Stimulated activated CD4-positive, alpha-beta T cell treated with anti-CD3 and anti-CD28 coated beads, Interleukin-15, amount 100 ng/mL, for 24 hours (primary cell): ENCODE measurements at places on chromosomes 2 and 18.

DNA sequence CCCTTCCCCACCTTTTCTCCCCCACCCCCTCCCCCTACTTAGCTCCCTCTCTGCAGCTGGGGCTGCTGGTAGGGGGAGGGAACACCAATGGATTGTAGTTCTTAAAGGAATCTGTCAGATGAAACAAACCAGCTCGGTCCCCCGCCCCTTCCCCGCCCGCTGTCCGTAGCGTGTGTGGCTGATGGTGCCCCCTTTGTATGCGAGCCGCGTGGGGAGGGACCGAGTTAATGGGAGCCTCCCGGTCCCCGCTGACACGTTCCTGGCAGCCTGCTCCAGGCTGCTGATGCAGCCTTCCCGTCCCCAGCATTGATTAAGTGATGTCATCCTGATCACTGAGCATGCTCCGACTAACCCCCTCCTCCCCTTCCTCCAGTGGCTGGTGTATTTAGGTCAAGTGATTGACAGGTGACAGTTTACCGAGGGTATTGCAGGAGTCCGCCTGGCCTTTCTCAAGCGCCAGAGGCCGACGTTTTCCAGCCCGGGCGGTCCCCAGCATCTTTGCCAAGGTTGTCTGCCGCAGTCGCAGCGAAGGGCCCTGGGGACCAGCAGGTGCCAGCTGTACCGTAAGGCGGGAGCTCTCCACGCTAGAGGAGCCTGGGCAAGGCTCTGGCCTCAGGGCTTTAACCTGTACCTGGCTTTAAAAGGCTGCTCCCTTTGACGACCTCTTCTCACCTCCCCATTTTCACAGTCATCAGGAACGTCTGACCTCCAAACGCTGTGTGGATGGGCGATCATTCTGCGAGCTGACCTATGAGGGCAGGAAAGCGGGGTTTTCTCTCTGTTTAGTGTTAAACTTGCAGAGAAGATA, 1.8 kb downstream of the KIF5C start:
- DNase-seq = peak; percentile 61

GRCh38 chr2:166365803-166366420, 9.8 kb downstream of the SCN9A start:
- DNase-seq = no peak

- no peak for DNase-seq
Observed at GRCh38 chr18:37243741-37244140, 321.9 kb downstream of the CELF4 start.

DNA sequence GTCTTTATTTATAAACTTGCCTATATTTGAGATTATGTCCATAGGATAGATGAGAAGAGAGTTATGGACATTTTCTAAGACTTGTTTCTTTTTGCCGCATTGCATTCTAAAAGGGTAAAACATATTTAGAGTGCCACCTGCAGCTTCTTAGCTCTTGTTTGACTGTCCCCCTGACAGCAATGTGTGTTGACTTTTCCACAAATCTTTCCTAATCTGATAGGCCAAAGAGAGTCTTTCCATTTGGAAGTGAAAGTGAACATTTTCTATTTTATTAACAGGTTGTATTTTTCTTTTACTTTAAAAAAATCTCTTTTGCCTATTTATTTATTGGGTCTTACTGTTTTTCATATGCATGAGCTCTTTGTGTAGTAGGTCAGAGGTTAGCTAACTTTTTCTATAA, 58.4 kb downstream of the FMNL2 start:
- DNase-seq = no peak

DNA sequence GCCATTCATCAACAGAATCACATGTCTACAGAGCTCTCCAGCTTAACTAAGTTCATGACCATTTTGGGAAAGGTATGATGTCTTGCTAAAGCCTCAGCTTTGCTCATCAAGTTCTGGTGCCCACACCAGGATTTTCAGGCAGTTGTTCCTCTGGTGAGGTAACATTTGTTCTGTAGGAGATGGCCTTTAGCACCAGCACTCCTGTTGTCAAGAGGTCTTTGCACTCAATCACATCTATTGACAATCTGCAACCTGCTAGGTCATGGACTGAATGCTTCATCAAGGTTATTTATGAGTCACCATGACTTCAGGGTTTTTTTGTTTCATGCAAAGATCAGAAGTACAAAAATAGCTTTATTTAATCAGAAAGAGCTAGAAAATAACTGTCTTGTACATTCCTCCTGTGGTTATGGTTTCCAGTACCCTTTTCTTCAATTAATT, 36.6 kb upstream of the VIT start:
- no peak for DNase-seq

DNA sequence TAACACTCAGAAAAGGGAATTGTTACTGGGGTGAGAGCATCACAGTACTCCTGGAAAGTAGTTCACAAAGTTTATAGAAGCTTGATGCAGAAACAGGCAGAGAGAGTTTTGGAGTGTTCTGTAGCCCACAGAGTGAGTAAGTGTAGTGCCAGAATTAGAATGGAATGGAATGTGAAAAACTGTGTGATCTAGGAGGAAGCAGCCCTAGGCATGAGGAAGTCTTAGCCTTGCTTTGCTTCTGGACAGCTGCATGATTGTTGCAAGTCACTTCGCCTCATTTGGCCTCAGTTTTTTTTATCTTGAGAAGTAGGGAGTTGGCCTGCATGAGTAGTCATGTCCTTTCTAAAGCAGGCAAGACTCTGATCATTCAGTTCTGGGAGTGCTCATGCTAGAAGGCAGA, 10.9 kb downstream of the SERPINB12 start:
- no peak for DNase-seq

DNA sequence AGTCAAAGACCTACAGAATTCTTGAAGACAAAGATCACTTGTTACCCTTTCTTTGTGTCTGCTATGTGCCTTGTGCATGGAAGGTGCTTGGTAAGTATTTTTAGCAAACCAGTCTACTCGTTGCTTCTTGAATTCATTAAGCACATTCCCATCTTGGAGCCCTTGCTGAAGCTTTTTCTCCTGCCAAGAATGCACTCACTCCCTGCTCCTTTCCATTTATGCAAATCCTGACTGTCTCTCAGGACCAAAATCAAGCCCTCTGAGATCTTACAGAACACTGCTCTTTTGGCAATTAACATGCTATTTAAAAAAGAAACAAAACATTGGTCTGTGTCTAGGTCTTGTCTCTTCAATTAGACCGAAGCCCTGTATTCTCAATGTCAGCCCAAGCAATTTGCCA, 75.8 kb downstream of the CLHC1 start:
- no peak for DNase-seq

GRCh38 chr2:236511266-236511665, 58.4 kb upstream of the ACKR3 start:
- DNase-seq = no peak

DNA sequence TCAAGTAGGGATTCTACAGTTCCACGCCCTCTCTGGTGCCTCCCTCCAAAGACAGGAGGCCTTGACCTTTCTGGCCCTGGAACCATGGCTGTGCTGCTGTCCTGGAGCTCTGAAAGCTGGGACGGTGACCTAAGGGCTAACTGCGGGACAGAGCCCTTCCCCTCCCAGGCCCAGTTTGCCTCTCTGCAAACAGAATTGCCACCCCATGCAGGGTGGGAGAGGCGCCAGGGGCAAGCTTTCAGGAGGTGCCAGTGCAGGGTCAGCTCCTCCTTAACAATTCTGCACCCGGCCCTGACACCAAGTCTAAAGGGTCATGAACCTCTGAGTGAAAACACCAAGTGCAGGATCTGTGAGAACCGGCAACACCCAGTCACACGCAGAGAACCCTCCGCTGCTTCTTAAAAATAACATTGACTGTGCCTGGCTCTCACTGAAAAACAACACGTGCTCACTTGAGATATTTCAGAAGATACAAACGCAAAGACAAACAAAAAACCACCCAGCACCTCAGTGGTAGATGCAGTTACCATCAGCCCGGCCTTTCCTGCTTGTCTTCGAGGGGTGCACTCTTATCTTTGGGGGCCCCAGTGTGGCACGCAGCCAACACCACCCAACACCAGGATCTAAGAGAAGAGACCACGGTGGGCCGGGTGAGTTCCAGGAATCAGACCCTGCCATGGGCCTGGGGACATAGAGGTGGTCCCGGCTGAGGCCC, 1.1 kb upstream of the SNED1 start:
- no peak for DNase-seq

DNA sequence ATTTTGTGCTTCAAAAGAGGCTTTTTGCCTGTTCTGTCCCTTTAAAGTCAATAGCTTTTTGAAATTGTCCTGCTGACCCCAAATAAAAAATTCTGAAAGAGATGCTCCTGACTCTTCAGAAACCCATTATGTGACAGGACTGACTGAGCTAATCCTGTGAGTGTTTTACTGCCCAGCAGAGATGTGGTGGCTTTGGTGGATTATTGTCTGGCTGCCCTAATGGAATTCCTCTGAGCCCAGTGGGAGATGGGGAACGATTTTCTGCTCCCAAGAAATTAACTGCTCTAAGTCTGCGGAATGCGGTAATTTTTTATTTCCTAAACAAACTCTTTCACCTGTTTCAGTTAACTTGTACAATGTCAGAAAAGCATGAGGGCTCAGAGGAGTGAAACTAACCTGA, 258.2 kb downstream of the IKZF2 start:
- no peak for DNase-seq

DNA sequence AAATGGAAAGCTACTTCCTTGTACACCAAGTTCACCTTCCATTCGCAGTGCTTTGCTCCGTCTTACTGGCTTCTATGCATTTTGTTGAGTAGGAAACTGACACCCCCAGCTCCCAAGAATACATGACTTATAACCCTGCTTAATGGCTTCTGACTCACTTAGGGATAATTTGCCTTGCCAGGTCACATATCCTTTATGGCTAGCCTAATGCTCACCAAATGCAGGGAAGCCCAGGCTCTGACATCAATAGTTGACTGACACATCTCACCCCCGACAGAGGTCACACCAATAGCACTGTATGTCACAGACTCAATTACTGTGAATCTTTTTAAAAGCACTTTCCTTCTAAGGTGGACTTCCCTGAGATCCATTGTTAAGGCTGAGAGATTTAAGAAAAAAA, 147.2 kb downstream of the DTNA start:
- no peak for DNase-seq

GRCh38 chr2:16346671-16347070, 319.0 kb downstream of the CYRIA start:
- DNase-seq = no peak

GRCh38 chr18:9394046-9394445, 59.5 kb downstream of the TWSG1 start:
- no peak for DNase-seq

DNA sequence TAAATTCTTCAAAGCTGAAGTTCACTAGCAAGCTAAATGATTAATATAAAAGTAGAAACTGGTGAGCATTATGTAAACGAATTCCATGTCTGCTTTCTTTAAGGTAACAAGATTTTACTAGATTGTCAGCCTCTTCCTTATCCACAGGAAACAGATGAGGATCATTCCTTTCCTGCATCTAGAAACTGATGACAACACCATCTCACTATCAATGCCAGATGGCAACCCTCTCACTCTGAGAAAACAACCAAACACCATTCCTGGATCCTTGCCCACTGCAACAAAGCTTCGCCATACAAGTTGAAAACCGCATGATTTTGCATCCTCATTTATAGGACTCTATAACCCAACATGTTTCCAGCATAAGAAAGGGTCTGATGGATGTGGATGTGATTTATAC, 122.9 kb downstream of the ZNF521 start:
- no peak for DNase-seq

DNA sequence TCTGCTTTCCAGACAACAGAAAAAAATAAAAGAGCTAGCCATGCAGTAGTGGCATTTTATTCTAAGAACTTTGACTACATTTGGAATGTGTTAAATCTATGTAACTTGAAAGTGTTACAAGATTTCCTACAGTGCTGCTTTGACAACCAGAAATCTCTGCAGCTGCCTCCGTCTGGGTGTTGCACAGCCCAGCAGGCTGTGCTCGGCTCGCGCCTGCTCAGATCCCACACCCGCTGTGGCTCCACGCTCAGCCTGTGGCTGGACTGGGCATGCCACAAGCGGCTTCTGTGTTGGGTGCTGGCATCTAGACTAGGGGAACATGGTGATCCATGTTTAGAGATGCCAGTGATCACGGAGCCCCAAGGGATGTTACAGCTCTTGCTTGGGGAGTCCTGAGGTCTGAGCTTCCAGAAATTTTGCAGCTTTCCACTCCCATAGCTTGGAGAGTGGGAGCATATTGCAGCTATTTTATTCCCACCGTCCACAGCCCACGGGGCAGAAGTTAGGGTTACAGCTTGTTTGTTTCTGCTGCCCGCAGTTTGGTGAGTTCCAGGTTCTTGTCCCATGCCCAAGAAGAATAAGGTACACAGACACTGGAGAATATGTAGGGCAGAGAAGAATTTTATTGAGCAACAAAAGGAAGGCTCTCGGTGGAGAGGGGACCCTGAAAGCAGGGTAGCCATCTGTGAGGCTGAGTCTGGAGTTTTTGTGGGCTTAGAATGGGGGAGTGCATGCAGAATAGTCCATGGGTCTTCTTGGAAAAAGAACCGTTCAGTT, 44.1 kb downstream of the FAM171B start:
- no peak for DNase-seq

DNA sequence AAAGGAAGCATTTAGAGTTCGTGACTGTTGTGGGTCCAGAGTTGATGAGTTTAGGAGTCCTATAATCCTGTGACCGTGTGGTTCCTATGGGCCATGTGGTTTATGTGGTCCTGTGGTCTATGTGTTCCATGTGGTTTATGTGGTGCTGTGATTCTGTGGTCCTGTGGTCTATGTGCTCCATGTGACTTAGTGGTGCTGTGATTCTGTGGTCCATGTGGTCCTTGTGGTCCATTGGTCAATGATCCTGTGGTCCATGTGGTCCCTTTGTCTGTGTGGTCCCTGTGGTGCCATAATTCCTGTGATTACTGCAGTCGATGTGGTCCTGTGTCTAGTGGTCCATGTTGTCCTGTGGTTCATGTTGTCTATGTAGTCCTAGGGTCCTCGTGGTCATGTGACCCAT, 167.3 kb downstream of the TMEM18 start:
- DNase-seq = no peak

- no peak for DNase-seq
Observed at GRCh38 chr2:192298664-192299063, 103.9 kb upstream of the TMEFF2 start.

DNA sequence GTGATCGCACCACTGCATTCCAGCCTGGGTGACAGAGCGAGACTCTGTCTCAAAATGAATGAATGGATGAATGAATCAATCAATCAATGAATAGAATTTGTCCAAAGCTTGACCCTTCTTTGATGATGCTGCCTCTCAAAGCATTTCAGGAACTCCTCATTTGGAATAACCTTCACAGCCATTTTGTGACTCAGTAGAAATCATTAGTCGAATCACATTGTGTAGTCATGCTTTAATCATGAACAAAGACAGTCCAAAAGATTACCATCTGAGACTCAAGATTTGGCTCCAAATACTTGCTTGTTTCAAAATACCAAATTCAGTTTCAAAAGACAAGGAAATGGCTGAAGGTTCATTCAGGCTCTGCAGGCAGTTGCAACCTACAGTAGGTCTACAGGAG, 83.1 kb downstream of the VWA3B start:
- no peak for DNase-seq

GRCh38 chr2:230696670-230697069, 16.0 kb upstream of the CAB39 start:
- no peak for DNase-seq

GRCh38 chr18:25113566-25113965, 238.4 kb downstream of the ZNF521 start:
- no peak for DNase-seq
